ENCODE measurements at places on chromosomes 4 and X. TPM values are rescaled to one million over a fixed set of nuclear protein-coding genes. Genes with fewer than 3 reads are reported as not detected.

GRCh38 chr4:9859810-9860209, 78.4 kb downstream of the DRD5 start:
- no peak for DNase-seq

GRCh38 chr4:40938337-40938736, 188.6 kb downstream of the NSUN7 start:
- DNase-seq = no peak

GRCh38 chrX:69317721-69318120, 152.5 kb upstream of the PJA1 start:
- DNase-seq = no peak

- no peak for DNase-seq
Measured at GRCh38 chr4:182593402-182593801, 323.8 kb downstream of the DCTD start.

DNA sequence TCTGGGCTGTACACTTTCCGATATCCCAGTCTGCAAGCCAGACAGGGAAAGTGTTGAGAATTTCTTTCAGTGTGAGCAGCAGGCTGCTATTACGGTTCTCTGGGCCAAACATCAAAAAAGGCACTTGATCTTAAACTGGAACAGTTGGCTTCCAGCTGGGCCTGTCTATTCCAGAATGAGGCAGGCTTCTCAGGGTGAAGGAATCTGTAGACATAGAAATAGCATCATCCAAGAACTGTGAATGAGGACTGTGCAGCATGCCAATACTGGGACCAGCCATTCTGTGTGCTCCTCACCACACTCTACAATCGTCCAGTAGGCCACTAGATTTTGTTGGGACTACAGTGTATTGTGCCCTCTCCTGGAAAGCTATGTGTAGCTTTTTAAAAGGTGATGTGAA, 31.1 kb downstream of the ART3 start:
- no peak for DNase-seq

DNA sequence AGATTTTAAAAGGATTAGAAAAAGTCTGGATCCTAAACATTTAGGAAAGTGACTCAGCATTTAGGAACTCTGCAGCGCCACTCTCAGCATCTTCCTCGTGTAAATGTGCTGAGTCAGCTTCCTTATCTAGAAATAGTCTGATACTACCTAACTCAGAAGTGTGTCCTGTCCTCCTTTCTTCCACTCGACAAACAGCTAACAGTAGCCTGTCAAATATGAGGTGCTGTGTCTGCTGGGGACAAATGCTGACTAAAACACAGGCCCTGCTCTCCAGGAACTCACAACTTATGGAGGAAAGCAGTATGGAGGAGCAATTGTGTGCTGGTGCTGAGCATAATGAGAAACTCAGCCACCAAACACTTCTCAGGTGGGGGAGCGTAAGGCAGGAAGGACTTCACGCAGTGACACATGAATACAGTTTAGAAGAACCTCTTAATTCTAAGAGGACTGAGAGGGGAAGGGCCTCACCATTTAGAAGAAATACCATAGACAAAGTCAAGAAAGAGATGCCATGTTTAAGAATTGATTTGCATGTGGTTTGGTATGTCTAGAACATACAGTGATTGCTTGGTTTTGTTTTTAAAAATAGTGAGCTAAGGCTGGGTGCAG, 125.3 kb downstream of the SOWAHB start:
- no peak for DNase-seq

DNA sequence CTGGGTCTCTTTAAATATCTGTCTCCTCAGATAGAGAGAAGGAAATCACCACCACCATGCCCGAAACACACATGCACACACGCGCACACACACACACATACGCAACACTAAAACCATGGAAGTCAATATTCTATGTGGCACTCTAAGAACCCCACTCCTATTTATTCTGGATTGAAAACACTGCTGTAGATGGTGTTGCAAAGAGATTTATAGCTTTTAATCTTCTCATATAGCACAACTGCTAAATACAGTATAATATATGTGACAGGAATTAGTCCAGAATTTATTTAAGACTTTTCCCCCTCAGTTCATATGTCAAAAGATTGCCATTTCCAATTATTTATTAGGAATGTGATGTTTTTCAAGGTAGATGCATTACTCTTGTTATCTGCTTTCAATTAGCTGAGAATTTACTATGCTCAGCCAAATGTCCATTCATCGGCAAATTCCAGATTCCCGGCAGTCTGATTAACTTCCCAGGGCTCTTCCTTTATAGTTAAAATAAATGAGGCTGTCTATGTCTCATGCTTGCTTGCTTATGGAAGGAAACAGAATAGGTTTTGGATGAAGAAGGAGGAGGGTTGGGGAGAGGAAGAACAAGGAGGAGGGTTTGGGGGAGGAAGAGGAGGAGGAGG, 115.4 kb upstream of the NDP start:
- no peak for DNase-seq

- DNase-seq = no peak
Measured at GRCh38 chrX:19615361-19615910, 100.1 kb upstream of the MAP3K15 start.

DNA sequence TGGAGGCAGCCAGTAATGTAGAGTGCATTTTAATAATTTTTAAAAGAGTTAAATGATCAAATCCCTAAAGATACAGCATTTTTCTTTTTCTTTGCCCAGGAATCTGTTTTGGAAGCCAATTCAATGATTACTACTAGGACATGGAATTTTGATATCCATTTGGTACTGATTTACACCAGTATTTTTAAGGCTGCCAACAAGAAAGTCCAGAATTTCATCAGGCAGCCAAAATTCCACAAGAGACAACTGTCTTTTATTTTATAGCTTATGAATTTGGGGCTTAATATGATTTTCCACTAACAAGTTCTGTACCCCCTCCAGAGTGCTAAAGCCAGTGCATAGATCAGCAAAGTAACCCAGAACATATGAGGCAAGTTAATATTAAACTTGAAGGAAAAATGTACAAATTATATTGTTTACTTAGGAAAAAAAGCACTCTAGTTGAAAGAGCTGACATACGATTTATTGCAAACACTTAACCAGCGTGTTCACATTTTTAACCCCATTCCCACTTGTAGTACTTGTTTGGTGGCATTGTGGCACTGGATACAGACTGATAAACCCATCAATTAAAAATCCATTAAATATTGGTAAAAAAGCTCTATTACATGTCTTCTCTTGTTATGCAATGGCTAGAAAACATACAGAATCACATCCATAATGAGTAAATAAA, 259.7 kb downstream of the DCHS2 start:
- DNase-seq = no peak

- DNase-seq = no peak
Measured at GRCh38 chrX:70436343-70436742, 8.3 kb upstream of the DLG3 start.

DNA sequence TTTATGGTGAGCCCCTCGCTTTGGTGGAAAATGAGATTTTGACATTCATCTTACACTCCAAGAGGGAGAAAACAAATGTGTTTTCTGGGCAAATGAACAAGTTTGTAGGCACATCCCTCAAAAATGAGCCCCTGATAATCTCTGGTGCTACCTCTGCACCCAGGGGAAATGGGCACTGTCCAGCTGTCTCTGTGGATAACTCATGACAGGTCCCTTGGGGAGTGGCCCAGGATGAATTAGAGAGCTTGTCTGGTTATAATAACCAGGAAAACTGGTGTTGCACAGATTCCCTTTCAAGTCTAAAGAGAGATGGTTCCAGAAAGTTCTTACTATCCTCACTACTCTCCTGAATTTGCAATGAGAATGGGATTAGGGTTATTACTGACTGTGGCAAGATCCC, 7.5 kb downstream of the RASL11B start:
- no peak for DNase-seq

GRCh38 chr4:141871086-141871770, 234.8 kb downstream of the IL15 start:
- DNase-seq = no peak

DNA sequence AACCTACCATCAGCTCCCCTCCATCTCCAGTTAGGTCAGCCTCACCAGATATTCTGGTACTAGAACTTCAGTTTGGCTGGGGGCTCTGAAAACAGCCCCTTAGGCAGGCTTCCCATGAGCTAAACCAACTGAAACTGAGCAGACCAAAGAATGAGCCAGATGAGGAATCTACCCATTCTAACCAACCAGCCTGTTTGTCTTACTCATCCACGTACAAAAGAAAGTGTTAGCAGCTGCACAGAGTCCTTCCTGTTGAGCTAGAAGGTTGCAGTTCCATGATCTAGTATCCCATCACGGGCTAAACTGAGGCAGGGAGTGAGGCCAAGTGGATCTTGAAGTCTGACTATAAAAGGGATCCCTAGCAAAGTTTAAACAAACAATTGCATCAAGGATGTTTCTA, 17.5 kb downstream of the MAGEA9B start:
- DNase-seq = no peak

DNA sequence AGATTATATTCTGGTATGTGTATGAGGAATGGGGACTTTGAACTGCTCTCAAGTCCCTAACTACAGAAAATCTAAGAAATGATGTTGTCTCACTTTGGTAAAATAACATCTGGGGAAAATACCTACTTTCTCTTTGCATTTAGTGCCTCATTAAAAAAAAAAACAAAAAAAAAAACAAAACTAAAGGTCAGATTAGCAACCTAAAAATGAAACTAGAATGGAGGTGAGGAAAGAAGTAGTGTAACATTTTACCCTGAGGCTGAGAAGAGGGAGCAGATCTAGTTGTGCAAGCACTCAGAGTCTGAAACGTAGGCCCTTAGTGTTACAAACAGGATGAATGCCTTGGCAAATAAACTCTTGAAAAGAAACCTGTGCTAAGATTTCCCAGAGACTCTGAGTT, 56.0 kb downstream of the VGLL1 start:
- DNase-seq = no peak

GRCh38 chr4:84578540-84579402, 4.2 kb upstream of the CDS1 start:
- no peak for DNase-seq

GRCh38 chr4:14449308-14449707, 553.0 kb upstream of the CPEB2 start:
- no peak for DNase-seq

- no peak for DNase-seq
Measured at GRCh38 chr4:165288639-165289422, 38.6 kb upstream of the MSMO1 start.

DNA sequence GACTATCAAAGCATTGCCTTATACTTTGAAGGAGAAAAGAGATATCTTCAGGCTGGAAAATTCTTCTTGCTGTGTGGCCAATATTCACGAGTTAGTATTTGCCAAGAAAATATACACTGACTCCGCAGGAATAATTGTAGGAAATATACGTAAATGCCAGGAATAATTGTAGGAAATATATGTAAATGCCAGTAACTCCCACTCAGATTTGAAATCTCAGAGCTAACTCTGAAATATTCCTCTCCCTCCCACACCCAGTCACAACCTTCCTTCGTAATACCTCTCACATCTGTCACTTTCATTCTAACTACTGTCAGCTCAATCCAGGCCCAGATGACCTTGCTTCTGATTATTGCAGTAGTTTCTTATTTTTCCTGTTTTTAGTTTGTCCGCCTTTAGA, 73.5 kb downstream of the WDR19 start:
- no peak for DNase-seq

DNA sequence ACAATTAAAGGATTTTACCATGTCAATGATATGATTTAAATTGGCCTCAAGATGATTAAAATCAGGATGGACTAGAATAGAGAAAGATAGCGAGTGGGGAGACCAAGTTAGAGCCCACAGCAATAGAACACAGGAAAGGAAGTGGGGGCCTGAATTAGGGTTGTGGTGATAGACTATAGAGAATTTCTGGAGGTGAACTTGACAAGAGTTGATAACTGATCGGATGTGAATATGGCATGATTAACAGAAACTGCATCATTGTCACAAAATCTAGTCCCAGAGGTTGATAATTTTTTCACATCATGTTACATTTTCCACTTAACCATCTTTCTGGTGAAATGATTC, 26.3 kb upstream of the TRPC3 start:
- DNase-seq = no peak

- DNase-seq = no peak
Measured at GRCh38 chr4:185920171-185920570, 108.2 kb upstream of the SORBS2 start.

DNA sequence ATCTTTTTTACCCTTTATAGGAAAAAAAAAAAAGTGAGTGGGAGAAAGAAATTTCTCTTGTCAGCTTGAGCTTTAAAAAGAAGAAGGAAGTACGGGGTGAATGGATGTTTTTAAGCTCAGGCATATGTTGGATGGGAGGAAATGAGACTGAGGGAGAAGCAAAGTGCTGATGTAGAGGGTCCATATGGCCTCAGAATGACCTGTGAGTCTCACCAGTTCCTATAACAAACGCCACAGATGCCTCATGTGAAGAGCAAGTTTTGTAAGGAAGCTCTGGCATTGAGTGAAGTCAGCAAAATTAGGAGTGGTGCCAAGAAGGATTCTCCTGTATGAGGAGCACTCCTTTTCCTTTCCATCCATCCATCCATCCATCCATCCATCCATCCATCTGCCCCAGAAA, 214.6 kb downstream of the PTTG2 start:
- DNase-seq = no peak

- DNase-seq = no peak
Measured at GRCh38 chrX:50812995-50813842, 775 bp downstream of the SHROOM4 start.

The VSIG4 gene
- total RNA-seq = not detected

The CTAG1A gene
- total RNA-seq = not detected

The TCEAL3 gene
- 10.1 TPM for total RNA-seq

The SPIN2A gene
- 0.14 TPM for total RNA-seq

The MAGEE1 gene
- total RNA-seq = 0.65 TPM

The CSN1S1 gene
- total RNA-seq = not detected

The PHF8 gene
- 10.9 TPM for total RNA-seq

The VSIG1 gene
- 0.36 TPM for total RNA-seq

The WDR45 gene
- 43.7 TPM for total RNA-seq

The DUSP9 gene
- 5.9 TPM for total RNA-seq

The SLC6A8 gene
- 30.5 TPM for total RNA-seq

All from epithelial cell of proximal tubule (primary cell).